ENCODE measurements at places on chromosomes 11 and 22. TPM values are rescaled to one million over a fixed set of nuclear protein-coding genes. Genes with fewer than 3 reads are reported as not detected.

The PKP3 gene
- 0.11 TPM for total RNA-seq

The NNMT gene
- 52.1 TPM for total RNA-seq

The CDHR5 gene
- total RNA-seq, result not detected

The SLC25A18 gene
- total RNA-seq, result not detected

The YPEL4 gene
- 0.11 TPM for total RNA-seq

The DNAL4 gene
- total RNA-seq, result 17.0 TPM

The MAJIN gene
- not detected for total RNA-seq

The CYB5R2 gene
- total RNA-seq, result 0.33 TPM

The TESMIN gene
- total RNA-seq, result 1.9 TPM

The SIK2 gene
- 13.0 TPM for total RNA-seq

The CYTH4 gene
- total RNA-seq, result 0.17 TPM

The KCTD14 gene
- total RNA-seq, result 0.11 TPM

The LARGE2 gene
- not detected for total RNA-seq

The EFCAB6 gene
- total RNA-seq, result 0.22 TPM

The CARNS1 gene
- 0.22 TPM for total RNA-seq

The ZNF280B gene
- 0.54 TPM for total RNA-seq

The EXPH5 gene
- total RNA-seq, result under 0.01 TPM

The GGT1 gene
- total RNA-seq, result 11.3 TPM

The C11orf71 gene
- 7.2 TPM for total RNA-seq

The PIH1D2 gene
- total RNA-seq, result 0.69 TPM

The KRTAP5-2 gene
- not detected for total RNA-seq

The GAL3ST1 gene
- under 0.01 TPM for total RNA-seq

The BTG4 gene
- not detected for total RNA-seq

The WNT7B gene
- total RNA-seq, result not detected

The JHY gene
- 0.43 TPM for total RNA-seq

The MMP11 gene
- 8.2 TPM for total RNA-seq

The KCNK4 gene
- not detected for total RNA-seq

The ANGPTL5 gene
- total RNA-seq, result 0.17 TPM

The CFAP300 gene
- not detected for total RNA-seq

The KDM4E gene
- not detected for total RNA-seq

The TREH gene
- not detected for total RNA-seq

The VPREB1 gene
- not detected for total RNA-seq

The OR51B5 gene
- not detected for total RNA-seq

The TRIM29 gene
- not detected for total RNA-seq

The FOSL1 gene
- total RNA-seq, result 0.76 TPM

The RTN3 gene
- total RNA-seq, result 43.7 TPM

The FUT4 gene
- total RNA-seq, result 6.0 TPM

The DEUP1 gene
- total RNA-seq, result not detected

The SEPTIN3 gene
- total RNA-seq, result 0.09 TPM

The CRYBB1 gene
- 0.33 TPM for total RNA-seq

The HPX gene
- not detected for total RNA-seq

The BATF2 gene
- total RNA-seq, result 0.54 TPM
